ENCODE measurements at places on chromosomes 1 and 21. TPM values are rescaled to one million over a fixed set of nuclear protein-coding genes. Genes with fewer than 3 reads are reported as not detected.

The LDLRAD2 gene
- total RNA-seq = 0.02 TPM

The AXDND1 gene
- 0.25 TPM for total RNA-seq

The XCL2 gene
- total RNA-seq = not detected

The THEM5 gene
- total RNA-seq = not detected

The P3R3URF gene
- total RNA-seq = not detected

The ATP13A2 gene
- total RNA-seq = 27.2 TPM

The FMO5 gene
- 0.17 TPM for total RNA-seq

The DFFB gene
- 3.9 TPM for total RNA-seq

The ARHGEF19 gene
- 5.2 TPM for total RNA-seq

The CAMK1G gene
- total RNA-seq = 0.43 TPM

Measured in A549 treated with dexamethasone at 1 μM for 4 hours (cell line).